Mesothelial cell of epicardium (in vitro differentiated cells): ENCODE measurements at places on chromosomes 7 and 10.

DNA sequence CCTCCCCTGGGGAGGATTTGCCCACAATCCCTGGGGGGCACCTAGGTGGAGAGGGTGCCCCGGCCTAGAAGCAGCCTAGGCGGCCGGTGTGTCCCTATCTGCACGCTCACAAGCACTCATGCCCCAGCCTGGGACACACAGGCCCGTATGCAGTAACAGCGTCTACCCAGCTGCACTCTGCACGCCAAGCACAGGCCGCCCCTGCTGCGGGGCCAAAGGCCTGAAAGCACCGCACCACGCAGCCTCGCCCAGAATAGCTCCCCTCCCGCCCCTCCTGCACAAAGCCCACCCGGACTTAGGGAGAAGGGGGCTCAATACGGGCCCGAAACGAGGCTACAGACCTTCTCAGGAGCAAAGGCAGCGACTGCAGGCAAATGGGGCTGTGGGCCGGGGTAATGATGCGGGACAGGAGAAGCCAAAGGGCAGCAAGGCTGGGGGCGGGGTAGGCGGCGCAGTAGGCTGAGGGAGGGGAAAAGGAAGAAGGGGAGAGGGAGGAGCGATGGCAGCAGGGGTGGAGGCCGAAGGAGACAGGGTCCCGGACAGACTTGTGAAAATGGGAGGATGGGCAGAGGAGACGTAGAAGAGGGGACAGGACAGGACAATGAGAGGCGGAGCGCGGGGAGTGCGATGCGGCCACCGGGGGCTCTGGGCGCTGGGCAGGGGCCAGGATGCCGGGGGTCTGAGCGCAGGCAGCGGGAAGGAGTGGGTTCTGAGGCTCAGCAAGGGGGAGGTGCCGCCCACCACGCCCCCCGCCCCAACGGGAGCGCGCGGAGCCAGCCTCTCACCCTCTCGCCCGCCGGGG is 544 bp downstream of the GPRIN2 start:
- DNase-seq: peak; percentile 35

- no peak for DNase-seq
Observed at GRCh38 chr7:16619979-16620408, 25.6 kb downstream of the ANKMY2 start.

- no peak for DNase-seq
Observed at GRCh38 chr7:16838386-16838785, 33.6 kb upstream of the AGR2 start.

GRCh38 chr10:73931767-73932619 is 21.1 kb downstream of the PLAU start:
- DNase-seq: no peak

DNA sequence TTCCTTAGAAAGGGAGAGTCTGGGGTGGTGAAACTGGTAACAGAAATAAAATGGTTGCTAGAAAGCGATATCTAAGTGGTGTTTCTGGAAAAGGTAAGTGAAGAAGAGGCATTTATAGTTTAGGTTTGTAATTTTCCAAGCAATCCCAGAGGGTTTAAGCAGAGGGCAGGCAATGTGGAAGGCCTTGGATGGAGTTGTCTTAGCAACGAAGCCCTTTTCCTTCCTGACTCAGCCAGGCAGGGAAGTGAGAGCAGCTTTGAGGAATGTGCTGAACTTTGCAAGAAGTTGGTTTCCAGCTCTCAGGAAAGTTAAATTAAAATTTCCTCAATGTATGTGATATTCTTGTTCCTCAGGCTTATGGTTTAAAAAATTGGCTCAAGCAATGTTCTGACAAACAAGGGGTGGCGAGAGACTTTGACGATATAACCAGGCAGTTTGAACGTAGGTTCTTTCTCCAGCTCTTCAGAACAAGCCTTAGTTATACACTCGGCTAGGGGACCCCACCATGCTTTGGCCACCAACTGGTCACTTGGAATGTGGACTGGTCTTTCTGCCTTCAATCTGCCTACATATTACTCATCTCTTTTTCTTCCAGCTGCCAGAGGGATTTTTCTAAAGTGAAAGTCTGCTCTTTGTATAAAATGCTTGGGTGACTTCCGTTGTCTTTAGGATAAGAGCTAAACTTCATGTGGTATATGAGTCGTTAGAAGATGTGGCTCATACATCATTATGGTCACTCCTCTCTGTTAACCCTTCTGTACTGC is 66.9 kb upstream of the SLC25A13 start:
- DNase-seq: no peak

- DNase-seq: no peak
Observed at GRCh38 chr7:74684921-74685320, 27.4 kb downstream of the GTF2I start.

GRCh38 chr10:109737626-109738025 is 185.7 kb downstream of the XPNPEP1 start:
- DNase-seq: no peak

- DNase-seq: no peak
Observed at GRCh38 chr7:133117452-133117851, 35.6 kb upstream of the CHCHD3 start.

DNA sequence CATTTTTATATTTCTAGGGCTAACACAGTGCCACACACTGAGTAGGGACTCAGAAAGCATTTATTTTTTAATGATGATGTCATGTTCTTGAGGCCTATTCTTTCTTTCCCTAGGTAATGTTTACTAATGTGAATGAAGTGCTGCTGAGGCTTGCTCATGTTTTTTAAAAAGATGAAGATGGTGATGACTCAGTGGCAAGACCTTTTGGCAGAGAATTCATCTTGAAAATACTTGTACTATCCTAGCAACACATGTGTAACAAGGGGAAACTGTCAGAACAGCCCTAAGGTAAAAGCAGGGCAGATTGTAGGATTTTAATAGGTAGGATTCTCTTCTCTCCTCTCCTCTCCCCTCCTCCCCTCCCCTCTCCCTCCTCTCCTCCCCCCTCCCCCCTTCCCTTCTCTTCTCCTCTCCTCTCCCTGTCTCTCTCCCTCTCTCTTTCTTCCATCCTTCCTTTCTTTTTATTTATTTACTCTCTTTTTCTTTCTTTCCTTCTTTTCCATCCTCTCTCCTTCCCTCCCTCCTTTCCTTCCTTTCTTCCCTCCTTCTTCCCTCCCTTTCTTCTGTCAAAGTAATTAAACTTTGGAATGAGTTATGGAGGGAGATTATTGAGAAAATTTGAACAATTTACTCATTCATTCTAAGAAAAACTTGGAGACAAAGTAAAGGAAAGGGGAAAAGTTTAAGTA is 75.3 kb downstream of the ZNF92 start:
- DNase-seq: no peak

DNA sequence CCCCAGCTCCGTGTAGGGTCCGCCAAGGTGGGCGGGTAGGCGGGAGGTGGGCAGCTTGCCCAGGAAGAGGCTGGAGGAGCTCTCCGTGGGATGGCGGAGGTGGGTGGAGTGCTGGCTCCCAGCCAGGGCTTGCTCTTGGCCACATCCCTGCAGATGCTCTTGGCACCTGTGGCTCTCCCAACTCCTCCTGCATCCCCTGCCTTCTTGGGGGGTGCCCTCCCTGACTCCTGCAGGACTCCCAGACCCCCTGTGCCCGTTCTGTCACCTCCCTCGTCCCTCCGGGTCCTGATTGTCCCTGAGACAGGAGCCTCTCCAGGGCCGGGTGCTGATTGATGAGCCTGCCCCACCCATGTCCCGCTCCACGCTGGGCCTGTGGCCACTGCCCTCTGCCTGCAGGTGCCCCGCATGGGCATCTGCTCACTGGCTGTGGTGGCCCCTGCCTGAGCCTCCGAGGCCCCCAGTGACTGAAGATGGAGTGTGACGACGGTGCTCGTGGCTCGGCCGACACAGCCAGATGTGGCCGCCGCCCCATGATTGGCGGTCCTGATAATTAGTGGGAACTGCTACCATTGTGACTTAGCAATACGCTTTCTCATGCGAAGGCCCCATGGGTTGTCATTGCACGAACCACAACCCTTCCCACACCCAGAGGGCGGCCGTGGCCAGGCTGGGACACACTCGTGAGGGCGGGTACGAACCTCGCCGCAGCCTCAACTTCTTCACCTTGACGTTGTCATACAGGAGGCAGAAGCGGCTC is 23.6 kb downstream of the CFAP46 start:
- peak; percentile 69 for DNase-seq

DNA sequence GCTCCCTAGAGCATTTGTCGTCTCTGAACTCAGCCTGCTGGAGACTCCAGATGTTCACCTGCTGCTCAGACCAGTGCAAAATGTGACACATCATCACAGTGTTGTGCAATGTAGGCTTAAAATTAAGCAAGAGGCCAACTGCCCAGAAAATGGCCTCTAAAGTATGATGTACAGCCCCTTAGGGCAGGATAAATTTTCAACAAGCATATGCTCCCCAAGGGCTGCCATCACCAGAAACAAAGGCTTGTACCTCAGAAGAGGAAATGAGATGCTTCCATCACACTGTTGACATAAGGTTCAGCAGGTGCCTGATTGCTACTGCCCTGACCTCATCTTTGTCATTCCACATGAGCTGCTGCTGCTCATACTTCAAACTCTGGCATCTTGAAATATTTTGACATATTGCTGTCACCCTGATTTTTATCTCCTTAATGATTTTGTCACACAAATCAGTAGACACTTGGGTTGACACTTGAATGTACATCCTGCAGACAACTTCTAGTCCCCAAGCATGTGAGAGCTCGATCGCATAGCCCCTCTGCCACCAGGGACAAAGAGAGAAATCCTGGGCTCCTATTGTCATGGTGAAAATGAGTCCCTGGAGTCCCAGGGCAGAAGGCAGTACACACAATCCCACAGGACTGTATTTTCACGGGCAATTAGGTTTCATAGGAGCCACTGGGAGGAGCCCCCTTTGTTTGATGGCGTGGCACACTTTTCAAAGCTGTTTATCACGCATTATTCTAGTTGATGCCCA is 219.7 kb upstream of the STK17A start:
- DNase-seq: no peak

- no peak for DNase-seq
Observed at GRCh38 chr10:61752111-61753011, 89.6 kb downstream of the CABCOCO1 start.

DNA sequence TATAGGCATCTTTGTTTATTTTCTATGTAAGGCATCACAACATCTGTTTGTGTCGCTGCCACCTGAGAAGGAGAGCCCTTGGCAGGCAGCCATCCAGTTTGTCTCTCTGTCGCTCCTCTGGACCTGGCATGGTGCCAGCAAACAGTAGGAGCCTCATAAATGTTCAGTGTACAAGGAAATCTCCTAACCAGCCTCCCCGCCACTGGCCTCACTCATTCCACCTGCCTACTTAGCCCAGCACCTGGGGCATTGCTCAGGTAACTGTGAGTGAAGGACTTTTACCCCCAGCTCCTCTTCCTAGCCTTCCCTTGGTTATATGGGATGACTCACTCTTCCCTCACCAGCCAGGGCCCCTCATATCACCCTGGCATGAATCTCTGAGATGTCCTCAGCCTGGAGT is 61.7 kb upstream of the NPTX2 start:
- no peak for DNase-seq

DNA sequence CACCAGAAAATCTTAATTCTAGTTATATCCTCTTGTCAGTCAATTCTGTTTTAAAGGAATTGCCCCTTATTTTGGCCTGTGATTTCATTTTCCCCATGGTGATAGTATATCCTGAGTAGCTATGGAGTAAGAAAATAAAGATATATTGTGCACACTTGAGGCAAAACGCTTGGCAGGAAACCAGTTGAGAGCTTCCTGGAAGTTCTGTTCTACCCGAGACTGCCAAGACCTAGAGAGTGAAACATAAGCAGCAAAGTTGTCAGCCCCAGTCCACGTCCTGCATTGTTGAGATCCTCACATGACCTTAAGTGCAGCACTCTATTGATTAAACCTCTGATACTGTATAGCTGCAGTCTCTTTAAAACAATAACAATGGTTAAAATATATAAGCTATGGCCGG is 235.2 kb downstream of the CDC14C start:
- DNase-seq: no peak

GRCh38 chr10:31876652-31877352 is 51.8 kb downstream of the ARHGAP12 start:
- no peak for DNase-seq

GRCh38 chr7:92834507-92835260 is 1.7 kb downstream of the CDK6 start:
- peak; percentile 42 for DNase-seq

GRCh38 chr10:103576862-103577261 is 83.4 kb downstream of the NEURL1 start:
- DNase-seq: no peak

- no peak for DNase-seq
Observed at GRCh38 chr7:155979566-155979965, 167.3 kb upstream of the SHH start.

- no peak for DNase-seq
Observed at GRCh38 chr7:30688718-30689221, 6.5 kb upstream of the CRHR2 start.

- no peak for DNase-seq
Observed at GRCh38 chr7:46383605-46384004, 462.5 kb upstream of the IGFBP3 start.

DNA sequence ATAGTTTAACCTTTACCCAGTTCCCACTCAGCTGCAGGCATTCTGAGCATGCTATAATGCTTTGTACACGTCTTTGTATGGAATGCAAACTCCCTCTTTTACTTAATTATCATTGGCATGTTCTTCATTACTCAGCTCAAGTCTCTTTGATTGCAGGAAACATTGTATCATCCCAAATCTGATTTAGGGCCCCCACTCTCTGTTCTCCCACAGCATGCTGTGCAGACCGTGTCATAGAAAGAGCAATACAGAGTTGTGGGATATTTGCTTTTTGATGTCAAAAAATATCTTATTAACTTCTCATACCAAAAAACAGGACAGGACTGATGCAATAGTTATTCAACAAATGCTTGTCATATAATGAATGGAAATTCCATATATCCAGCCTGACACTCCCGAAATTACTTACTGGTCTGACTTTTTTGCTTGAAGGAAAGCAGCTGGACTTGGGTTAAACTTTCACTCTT is 1081.5 kb upstream of the C7orf33 start:
- no peak for DNase-seq

DNA sequence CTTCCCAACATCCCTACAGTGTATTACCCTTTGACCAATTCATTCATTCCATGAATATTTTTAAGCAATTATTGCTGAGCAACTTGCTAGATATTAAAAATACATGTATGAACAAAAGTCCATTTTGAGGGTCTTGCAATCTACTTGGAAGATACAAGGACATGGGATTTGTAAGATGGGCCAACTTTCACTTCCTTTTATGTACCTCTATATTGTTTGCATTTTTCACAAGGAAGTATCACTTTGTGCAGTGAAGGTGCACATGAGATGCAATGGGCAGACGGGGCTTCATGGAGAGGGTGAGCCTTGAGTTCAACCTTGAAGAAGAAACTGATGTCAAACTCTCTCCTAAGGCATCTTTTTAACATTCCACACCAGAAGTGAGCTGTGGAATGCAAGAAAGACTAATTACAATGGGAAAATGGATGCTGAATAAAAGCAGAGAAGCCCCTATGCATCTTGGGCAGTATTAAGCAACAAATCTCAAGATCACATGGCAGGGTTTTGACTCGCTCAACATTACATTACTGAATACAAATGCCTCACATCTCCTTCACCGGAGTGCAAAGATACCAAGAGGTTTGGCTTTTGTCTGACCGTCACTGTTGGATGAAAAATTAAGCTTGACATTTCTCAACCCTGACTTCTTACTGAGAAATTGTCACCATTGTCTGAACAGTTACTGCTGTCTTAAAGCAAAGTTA is 341.5 kb downstream of the ELMO1 start:
- DNase-seq: no peak
